ENCODE measurements at places on chromosomes 16 and 17. TPM values are rescaled to one million over a fixed set of nuclear protein-coding genes. Genes with fewer than 3 reads are reported as not detected.

DNA sequence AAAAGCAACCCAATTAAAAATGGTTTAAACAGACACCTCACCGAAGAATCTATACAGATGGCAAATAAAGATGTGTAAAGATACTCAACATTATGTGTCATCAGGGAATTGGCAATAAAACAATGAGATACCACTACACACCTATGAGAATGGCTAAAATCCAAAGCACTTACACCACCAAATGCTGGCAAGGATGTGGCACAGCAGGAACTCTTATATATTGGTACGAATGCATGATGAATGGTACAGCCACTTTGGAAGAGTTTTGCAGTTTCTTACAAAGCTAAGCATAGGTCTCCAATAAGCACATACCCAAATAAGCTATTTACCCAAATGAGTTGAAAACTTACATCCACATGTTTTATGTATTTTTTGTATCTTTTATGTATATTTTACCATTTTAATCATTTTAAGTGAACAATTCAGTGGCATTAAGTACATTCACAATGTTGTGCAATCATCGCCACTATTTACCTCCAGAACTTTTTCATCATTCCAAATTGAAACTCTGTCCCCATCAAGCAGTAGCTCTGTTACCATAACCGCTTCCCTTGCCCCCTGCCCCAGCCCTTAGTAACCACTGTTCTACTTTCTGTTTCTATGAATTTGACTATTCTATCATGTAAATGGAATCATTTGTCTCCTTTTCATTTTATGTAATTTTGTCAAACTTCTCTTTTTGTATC, 6.7 kb upstream of the ALDH3A2 start:
- DNase-seq: no peak

The ABCC12 gene
- total RNA-seq: not detected

The TP53TG3 gene
- not detected for total RNA-seq

GRCh38 chr17:29642171-29642611, 19.5 kb upstream of the CORO6 start:
- DNase-seq: no peak

DNA sequence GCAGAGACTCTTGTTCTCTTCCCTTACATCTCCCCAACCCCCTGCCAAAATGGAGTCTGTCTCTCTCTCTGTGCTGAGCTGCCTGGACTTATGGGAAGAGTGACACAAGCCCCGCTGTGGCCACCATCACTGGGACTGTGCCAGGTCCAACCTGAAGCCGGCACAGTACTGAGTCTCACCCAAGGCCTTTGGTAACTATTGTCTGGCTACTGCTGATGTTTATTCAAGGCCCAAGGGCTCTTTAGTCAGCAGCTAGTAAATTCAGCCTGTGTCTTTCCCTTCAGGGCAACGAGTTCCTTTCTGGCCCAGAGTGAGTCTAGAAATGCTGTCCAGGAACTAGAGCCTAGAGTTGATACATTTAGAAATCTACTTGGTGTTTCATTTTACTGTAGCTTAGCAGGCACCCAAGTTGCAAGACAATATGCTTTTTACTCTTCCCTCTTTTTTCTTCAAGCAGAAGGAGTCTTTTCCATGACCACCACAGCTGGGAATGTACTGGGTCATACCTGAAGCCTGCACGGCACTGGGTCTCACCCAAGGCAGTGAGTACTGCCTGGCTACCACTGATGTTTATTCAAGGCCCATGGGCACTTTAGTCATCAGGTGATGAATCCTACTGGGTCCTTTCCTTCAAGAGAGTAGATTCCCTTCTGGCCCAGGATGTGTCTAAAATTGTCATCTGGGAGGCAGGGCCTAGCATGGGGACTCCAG, 17.7 kb downstream of the EFCAB5 start:
- no peak for DNase-seq

The TBC1D3E gene
- not detected for total RNA-seq

- DNase-seq: no peak
These were observed 133.5 kb downstream of the RGS9 start for GRCh38 chr17:65270499-65271253.

GRCh38 chr16:81623365-81624102, 155.6 kb upstream of the PLCG2 start:
- DNase-seq: no peak

- DNase-seq: no peak
These were observed 82.1 kb downstream of the MSI2 start for GRCh38 chr17:57338257-57338914.

- DNase-seq: no peak
These were observed 56.4 kb upstream of the RBFOX3 start for GRCh38 chr17:79667121-79667715.

The NCOR1 gene
- total RNA-seq: 120 TPM

The KRT12 gene
- total RNA-seq: not detected

- DNase-seq: no peak
These were observed 6.5 kb downstream of the TBX6 start for GRCh38 chr16:30085247-30085646.

The ZPBP2 gene
- not detected for total RNA-seq

The TMC8 gene
- 3.2 TPM for total RNA-seq

The TBC1D3I gene
- not detected for total RNA-seq

GRCh38 chr17:69418535-69418934, 4.0 kb downstream of the MAP2K6 start:
- no peak for DNase-seq

The RPRML gene
- not detected for total RNA-seq

The ALDH3A1 gene
- 4.9 TPM for total RNA-seq

The CDK10 gene
- total RNA-seq: 33.4 TPM

The BAIAP3 gene
- 1.9 TPM for total RNA-seq

DNA sequence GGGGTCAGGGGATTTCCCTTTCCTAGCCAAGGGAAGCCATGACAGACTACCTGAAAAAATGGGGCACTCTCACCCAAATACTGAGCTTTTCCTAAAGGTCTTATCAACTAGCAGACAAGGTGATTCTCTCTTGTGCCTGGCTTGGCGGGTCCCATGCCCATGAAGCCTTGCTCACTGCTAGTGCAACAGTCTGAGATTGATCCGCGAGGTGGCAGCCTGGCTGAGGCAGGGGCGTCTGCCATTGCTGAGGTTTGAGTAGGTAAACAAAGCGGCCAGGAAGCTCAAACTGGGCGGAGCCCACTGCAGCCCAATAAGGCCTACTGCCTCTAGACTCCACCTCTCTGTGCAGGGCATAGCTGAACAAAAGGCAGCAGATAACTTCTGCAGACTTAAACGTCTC, 152.6 kb upstream of the PMFBP1 start:
- DNase-seq: no peak

GRCh38 chr17:66448026-66448639, 145.7 kb downstream of the PRKCA start:
- no peak for DNase-seq

DNA sequence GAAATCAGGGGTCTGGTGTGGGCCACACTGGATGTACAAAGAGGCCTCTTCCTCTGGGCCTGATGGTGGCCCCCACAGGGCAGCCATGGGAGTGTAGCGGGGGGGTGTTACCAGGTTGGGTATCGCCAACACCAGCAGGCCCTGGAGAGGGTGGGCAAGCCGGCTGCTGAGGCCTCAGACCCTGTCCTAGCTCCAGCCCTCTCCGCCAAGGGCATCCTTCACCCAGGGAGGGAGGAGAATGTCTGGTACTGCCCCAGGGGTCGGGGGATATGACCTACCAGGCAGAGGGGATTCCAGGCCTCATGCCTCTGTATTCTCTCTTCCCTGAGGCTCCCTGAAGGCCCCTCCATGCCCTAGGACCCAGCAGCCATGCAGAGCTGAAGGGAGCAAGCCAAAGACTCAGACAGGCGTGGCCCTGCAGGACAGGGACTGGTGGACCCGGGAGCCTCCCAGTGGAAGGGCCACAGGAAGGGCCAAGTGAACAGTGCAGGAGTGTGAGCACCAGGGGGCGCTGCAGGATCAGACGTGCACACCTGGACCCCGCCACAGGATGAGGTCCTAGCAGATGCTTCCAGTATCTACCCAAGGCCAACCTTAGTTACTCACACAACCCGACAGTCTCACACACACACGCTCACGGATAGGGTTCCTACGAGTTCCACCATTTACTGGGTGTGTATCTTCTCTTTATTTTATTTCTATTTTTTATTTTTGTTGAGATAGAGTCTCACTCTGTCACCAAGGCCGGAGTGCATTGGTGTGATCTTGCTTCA, 10.9 kb upstream of the CES4A start:
- DNase-seq: peak; percentile 95
